ENCODE measurements at places on chromosomes 4 and X. TPM values are rescaled to one million over a fixed set of nuclear protein-coding genes. Genes with fewer than 3 reads are reported as not detected.
A peak's percentile ranks its signal among the peaks of the same experiment; 100 is the strongest.

DNA sequence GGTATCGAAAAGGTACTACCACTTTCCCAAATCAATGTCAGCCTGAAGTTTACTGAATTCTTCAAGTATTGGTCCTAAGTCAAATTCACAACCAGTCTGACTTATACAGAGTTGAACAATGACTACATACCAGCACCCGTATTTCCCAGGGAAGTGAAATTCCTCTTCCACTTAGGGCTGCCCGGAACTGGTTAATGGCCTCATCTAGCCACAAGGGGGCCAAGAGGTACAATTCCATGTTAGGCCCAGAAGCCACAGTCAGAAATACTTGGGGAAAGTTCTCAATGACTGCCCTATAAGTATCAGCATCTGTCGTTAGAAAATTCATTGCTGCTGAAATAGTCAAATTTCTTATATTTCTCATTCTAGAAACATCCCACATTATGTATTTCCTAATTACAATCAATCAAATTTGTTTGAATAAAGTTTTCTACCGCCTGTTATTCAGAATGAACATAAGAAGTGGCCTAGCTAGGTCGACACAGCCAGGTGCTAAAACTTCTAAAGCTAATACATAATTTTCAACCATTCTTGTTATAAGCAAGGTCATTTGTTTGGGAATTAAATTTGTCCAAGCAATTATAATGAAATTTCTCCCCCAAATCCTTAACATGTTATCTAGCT, 5.6 kb upstream of the PCDH7 start:
- H3K4me3 ChIP-seq: no peak overlapping the region
- peak; percentile 59 for DNase-seq
- no peaks in the 10 kb centered on the region for H3K27me3 ChIP-seq
- H3K36me3 ChIP-seq: no peaks in the 10 kb centered on the region
- no peak overlapping the region for H3K27ac ChIP-seq
- peaks cover 2% of the 10 kb centered on the region for H3K4me1 ChIP-seq

DNA sequence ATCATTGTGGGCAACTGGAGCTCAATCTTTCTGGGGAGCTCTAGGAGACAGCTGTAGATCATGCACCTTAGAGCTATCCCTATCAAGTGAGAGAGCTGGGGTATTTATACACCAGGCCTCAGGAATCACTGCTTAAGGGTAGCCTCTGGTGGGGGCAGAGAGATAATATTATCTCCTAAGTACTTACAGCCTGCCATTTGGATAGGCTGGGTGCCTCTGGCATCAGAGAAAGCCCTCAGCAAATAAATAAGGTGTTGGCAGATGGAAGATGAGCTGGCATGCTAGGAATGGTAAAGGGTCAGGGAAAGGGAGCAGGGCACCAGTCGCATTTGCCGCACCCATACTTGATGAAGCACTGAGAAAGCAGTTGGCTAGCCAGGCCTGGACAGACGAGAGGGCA, 75.9 kb downstream of the HCCS start:
- H3K27me3 ChIP-seq: no peaks in the 10 kb centered on the region
- H3K27ac ChIP-seq: no peak overlapping the region
- no peak overlapping the region for H3K4me3 ChIP-seq
- H3K36me3 ChIP-seq: no peaks in the 10 kb centered on the region
- H3K4me1 ChIP-seq: no peaks in the 10 kb centered on the region
- no peak for DNase-seq

DNA sequence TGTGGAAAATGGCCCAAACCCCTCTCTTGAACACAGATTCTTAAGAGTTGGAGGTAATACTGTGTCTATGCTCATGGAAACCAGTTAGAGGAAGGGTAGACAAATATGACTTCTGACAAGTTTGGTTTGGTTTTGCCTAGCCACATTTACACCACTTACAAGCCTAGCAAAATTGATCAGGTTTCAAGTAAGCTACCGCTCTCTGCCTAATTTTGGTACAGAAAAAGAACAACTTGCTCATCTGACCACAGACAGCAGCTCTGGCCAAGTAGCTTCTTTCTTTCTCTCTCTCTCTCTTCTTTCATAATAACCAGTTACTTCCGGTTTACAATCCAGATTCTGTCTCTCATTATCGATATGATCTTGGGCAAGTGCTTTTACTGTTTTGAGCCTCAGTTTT, 260.0 kb downstream of the GLUD2 start:
- H3K4me1 ChIP-seq: no peaks in the 10 kb centered on the region
- no peaks in the 10 kb centered on the region for H3K27me3 ChIP-seq
- no peak for DNase-seq
- no peak overlapping the region for H3K27ac ChIP-seq
- no peak overlapping the region for H3K4me3 ChIP-seq
- no peaks in the 10 kb centered on the region for H3K36me3 ChIP-seq

DNA sequence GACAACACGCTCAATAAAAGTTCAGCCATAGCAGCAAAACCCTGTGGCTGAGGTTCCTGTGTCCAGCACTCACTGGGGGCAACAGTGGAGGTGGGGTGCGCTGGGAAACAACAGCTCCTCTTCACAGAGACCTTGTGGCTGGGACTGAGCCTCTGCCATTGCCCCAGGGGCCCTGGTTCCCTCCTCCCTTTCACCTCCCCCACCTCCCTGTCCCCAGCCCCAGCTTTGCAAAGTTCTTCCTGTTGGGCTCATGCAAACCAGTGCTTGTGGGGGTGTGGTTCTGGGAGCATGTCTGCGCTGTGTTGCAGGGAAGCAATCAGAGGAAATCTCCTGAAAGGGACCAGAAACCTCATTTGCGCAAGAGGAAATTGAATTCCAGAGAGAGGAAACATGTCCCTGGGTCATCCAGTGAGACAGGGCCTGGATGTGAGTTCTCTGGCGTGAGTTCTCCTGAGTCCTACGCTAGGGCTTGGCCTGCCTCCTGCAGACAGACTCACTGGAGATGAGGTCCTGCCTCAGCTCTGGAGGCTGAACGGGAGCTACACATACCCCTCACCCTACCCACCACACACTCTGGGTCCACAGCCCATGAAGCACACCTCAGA, 7.4 kb downstream of the FATE1 start:
- H3K27ac ChIP-seq: no peak overlapping the region
- no peak overlapping the region for H3K4me3 ChIP-seq
- no peaks in the 10 kb centered on the region for H3K4me1 ChIP-seq
- H3K36me3 ChIP-seq: no peaks in the 10 kb centered on the region

- no peaks in the 10 kb centered on the region for H3K27me3 ChIP-seq
- H3K27ac ChIP-seq: no peak overlapping the region
- DNase-seq: no peak
Measured at GRCh38 chr4:83716874-83717273, 181.0 kb downstream of the GPAT3 start.

- no peaks in the 10 kb centered on the region for H3K4me1 ChIP-seq
- H3K27me3 ChIP-seq: peaks cover 79% of the 10 kb centered on the region
- H3K36me3 ChIP-seq: no peaks in the 10 kb centered on the region
- no peak overlapping the region for H3K4me3 ChIP-seq
- H3K27ac ChIP-seq: no peak overlapping the region
- no peak for DNase-seq
Measured at GRCh38 chr4:173506597-173507211, 23.3 kb downstream of the HAND2 start.

- H3K36me3 ChIP-seq: no peaks in the 10 kb centered on the region
- no peak overlapping the region for H3K4me3 ChIP-seq
- DNase-seq: no peak
- no peaks in the 10 kb centered on the region for H3K27me3 ChIP-seq
- no peak overlapping the region for H3K27ac ChIP-seq
- peaks cover 2% of the 10 kb centered on the region for H3K4me1 ChIP-seq
Measured at GRCh38 chr4:114312338-114312737, 286.3 kb upstream of the UGT8 start.

- H3K4me1 ChIP-seq: no peaks in the 10 kb centered on the region
- H3K4me3 ChIP-seq: no peak overlapping the region
- peaks cover 83% of the 10 kb centered on the region for H3K36me3 ChIP-seq
Measured at GRCh38 chr4:1983053-1983845, 25.5 kb downstream of the NELFA start.

GRCh38 chr4:122632396-122633143, 11.7 kb upstream of the IL21 start:
- DNase-seq: peak; percentile 47
- H3K27me3 ChIP-seq: peaks cover 3% of the 10 kb centered on the region
- H3K4me3 ChIP-seq: no peak overlapping the region
- H3K27ac ChIP-seq: no peak overlapping the region

- H3K36me3 ChIP-seq: no peaks in the 10 kb centered on the region
- H3K27ac ChIP-seq: no peak overlapping the region
- H3K27me3 ChIP-seq: no peaks in the 10 kb centered on the region
- H3K4me3 ChIP-seq: no peak overlapping the region
- H3K4me1 ChIP-seq: peaks cover 12% of the 10 kb centered on the region
Measured at GRCh38 chr4:151204925-151205524, 71.9 kb upstream of the PRSS48 start.

DNA sequence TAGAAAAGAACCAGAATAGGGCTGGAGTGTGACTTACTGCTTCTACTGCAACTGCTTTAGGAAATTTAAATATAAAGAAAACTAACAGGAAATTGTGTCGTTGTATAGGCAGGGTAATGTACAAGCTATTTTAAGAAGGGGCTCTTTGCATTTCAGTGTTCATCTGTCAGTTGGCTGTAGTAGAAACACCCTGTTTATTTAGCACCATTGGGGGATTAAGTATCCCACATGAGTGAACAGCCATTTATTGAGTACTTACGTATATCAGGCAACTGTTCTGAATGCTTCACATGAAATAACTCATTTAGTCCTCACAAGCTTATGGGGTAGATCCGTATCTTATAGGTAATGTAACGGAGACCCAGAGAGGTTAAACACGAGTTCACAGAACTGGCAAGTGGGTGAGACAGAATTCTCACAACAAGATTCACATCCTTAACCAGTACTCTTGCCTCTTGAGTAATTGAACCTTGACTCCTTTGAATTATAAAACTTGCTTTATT, 23.9 kb downstream of the STIM2 start:
- H3K27ac ChIP-seq: no peak overlapping the region
- H3K36me3 ChIP-seq: no peaks in the 10 kb centered on the region
- DNase-seq: no peak
- no peaks in the 10 kb centered on the region for H3K4me1 ChIP-seq
- H3K27me3 ChIP-seq: no peaks in the 10 kb centered on the region
- H3K4me3 ChIP-seq: no peak overlapping the region

DNA sequence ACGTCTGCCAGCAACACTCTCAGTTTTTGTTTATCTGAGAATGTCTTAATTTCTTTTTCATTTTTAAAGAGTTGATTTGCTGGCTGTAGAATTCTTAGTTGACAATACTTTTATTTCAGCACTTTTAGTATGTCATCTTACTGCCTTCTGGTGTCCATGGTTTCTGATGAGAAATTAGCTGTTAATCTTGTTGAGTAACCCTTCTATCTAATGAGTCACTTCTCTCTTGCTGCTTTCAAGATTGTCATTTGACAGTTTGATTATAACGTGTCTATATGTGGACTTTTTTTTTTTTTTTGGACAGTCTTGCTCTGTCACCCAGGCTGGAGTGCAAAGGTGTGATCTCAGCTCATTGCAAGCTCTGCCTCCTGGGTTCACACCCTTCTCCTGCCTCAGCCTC, 24.0 kb upstream of the TMEM255A start:
- no peak overlapping the region for H3K4me3 ChIP-seq
- no peaks in the 10 kb centered on the region for H3K36me3 ChIP-seq
- H3K4me1 ChIP-seq: no peaks in the 10 kb centered on the region
- no peak for DNase-seq
- H3K27ac ChIP-seq: no peak overlapping the region

- no peaks in the 10 kb centered on the region for H3K36me3 ChIP-seq
- no peaks in the 10 kb centered on the region for H3K27me3 ChIP-seq
- no peak overlapping the region for H3K4me3 ChIP-seq
- H3K27ac ChIP-seq: no peak overlapping the region
- no peaks in the 10 kb centered on the region for H3K4me1 ChIP-seq
- DNase-seq: no peak
Measured at GRCh38 chr4:48153791-48154550, 19.9 kb upstream of the TXK start.

- H3K27ac ChIP-seq: no peak overlapping the region
- no peak overlapping the region for H3K4me3 ChIP-seq
- no peaks in the 10 kb centered on the region for H3K4me1 ChIP-seq
- DNase-seq: no peak
- H3K36me3 ChIP-seq: no peaks in the 10 kb centered on the region
Measured at GRCh38 chrX:72101597-72102037, 30.1 kb downstream of the RTL5 start.

DNA sequence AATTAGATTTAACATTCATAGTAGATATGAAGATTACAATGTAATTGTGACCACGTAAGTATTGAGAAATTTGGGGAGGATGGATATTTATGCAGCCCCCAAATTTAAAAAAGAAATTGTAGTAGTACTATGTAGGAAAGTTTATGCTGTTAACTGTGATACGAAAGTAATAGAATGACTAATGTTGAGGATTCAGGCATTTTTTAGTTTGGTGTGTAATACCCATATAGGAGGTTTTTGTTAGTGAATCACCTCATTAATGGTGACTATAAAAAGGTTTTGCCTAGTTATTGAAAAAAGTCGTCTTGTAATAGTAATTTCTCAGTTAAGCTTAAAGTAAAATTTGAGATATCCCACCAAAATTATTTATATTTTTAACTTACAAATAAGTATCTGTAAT, 67.2 kb downstream of the SMARCAD1 start:
- DNase-seq: peak; percentile 71
- 0 out of 2 replicates have a peak, but pooled peaks cover 2% of the 10 kb centered on the region for H3K4me1 ChIP-seq
- H3K27ac ChIP-seq: no peak overlapping the region

DNA sequence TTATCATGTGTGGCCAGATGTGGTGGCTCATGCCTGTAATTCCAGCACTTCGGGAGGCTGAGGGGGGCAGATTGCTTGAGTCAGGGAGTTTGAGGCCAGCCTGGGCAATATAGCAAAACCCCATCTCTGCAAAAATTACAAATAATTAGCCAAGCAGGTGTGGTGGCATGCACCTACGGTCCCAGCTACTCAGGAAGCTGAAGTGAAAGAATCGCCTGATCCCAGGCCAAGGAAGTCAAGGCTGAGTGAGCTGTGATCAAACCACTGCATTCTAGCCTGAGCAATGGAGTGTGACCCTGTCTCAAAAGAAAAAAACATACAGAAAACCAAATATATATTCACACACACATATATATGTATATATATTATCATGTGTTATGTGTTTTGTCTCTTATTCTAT, 15.0 kb downstream of the APELA start:
- no peak overlapping the region for H3K27ac ChIP-seq
- no peaks in the 10 kb centered on the region for H3K27me3 ChIP-seq
- H3K4me3 ChIP-seq: no peak overlapping the region
- H3K36me3 ChIP-seq: no peaks in the 10 kb centered on the region

GRCh38 chr4:121709766-121710405, 13.1 kb upstream of the ANXA5 start:
- H3K27ac ChIP-seq: peak overlapping the region; percentile 48
- H3K4me3 ChIP-seq: no peak overlapping the region
- no peaks in the 10 kb centered on the region for H3K36me3 ChIP-seq
- peaks cover 7% of the 10 kb centered on the region for H3K4me1 ChIP-seq
- DNase-seq: no peak
- no peaks in the 10 kb centered on the region for H3K27me3 ChIP-seq

- H3K4me3 ChIP-seq: peak within 1 kb of the TSS; percentile 52
- peaks cover 47% of the 10 kb centered on the region for H3K27me3 ChIP-seq
- DNase-seq: no peak
- H3K36me3 ChIP-seq: no peaks in the 10 kb centered on the region
Measured at GRCh38 chr4:76420762-76421581, at the start of gene CCDC158. Gene CCDC158, minus strand, starts transcription at chr4:76421141. Its CDS starts 17,934 bp downstream, at chr4:76403207.

The CHIC2 gene
- 65.0 TPM for total RNA-seq

The NXT2 gene
- 11.7 TPM for total RNA-seq

The ARSD gene
- 7.2 TPM for total RNA-seq

The CLIC2 gene
- under 0.01 TPM for total RNA-seq
